Putamen (tissue), 1 donor: ENCODE measurements at places on chromosomes 3 and 15.

DNA sequence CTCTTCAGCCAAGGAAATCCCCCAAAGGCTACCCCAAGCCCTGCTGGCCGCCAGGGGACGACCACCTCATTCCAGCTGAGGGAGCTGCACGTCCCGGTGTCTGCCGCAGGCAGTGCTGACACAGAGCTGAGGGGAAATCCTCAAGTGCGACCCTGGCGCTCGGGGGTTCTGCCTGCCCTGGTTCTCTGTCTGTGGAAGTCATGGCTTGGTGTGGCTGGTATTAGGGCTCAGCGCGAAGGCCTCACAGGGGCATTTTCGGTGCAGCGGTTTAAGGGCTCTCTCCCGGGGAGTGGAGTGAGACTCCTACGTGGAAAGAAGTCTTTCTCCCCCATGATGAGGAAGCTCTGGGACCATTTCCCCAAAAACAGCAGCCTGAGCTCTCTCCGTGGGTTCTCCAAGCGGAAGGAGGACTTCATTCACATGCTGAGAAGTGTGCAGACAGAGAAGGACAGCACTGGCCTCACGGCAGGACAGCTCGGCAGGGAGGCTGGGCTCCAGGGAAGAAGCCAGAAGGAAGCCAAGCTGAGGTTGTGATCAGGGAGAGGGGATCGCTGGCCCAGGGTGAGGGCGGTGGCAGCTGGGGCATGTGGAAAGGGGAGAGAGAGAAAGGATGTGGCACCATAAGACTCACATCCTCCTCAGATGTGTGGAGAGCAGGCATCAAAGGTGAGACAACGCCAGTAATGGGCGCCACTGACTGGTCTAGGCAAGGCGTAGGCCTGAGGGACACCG is 48.6 kb downstream of the KLF15 start:
- no peak for DNase-seq

- no peak for DNase-seq
Observed at GRCh38 chr15:89647191-89647851, 7.9 kb downstream of the KIF7 start.

GRCh38 chr3:190294030-190294429 is 28.2 kb downstream of the CLDN1 start:
- no peak for DNase-seq

DNA sequence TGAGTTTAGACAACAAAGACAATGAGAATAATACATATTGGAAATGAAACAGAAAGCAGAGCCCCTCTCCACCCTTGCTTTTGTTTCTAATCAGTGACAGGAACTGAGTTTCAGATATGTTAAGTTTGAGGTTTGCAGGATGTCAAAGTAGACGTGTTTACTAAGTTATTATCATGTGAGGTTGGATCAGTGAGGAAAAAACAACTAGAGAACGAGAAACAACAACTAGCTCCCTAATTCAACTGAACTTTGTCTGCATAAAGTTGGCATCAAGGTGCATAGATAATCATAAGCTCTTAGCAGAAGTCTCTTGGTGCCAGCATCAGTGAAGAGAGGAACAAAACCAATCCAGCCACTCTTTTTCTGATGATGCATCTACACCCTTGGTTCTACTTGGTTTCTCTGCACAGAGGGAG is 491.1 kb upstream of the NR2F2 start:
- no peak for DNase-seq

- DNase-seq: no peak
Observed at GRCh38 chr15:71121442-71121841, 6.2 kb downstream of the THSD4 start.

DNA sequence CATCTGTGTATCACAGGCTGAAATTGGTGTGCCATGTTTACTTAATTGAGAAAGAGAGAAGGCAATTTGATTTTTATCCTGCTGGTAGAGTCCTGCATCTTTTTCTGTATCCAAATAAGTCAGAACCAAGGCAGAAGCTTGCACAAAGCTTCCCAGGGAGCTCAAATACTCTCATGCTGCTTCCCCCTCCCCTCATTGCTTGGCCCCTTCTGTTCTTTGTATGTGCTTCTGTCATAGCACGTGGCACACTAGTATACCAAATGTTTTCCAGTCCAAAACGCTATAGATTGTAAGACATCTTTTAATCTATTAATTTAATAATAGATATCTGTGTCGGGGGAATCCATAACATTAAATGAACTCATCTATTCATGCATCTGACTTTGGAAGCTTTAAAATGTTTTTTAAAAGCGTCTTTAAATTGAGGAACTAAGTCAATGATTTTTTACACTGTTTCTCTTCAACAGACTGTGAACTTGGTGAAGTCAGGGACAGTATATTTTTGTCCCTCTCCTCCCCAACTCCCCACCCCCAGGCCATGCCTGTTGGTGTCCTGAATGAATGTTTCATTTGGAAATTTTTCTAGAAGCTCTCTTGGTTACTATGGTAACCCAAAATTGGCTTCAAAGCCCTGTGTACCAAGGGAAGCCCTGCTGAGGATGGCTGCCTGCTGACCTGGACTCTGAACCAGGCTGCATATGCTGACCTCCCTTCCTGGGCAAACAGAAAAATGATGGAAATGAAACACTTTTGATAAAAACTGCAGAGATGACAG is 26.2 kb upstream of the SLC35G2 start:
- peak; percentile 7 for DNase-seq
